PC-3 (cell line): ENCODE measurements at places on chromosomes 3 and 15.
A peak's percentile ranks its signal among the peaks of the same experiment; 100 is the strongest.

DNA sequence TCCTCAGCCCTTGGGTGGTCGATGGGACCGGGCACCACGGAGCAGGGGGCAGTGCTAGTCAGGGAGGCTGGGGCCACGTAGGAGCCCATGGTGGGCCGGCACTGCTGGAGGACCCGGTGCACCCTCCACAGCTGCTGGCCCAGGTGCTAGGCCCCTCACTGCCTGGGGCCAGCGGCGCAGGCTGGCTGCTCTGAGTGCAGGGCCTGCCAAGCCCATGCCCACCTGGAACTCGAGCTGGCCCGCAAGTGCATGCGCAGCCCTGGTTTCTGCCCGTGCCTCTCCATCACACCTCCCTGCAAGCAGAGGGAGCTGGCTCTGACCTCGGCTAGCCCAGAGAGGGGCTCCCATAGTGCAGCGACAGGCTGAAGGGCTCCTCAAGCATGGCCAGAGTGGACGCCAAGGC, 42.1 kb downstream of the KLHDC8B start:
- no peak for DNase-seq

GRCh38 chr3:88984256-88984655, 123.2 kb upstream of the EPHA3 start:
- DNase-seq, result no peak

DNA sequence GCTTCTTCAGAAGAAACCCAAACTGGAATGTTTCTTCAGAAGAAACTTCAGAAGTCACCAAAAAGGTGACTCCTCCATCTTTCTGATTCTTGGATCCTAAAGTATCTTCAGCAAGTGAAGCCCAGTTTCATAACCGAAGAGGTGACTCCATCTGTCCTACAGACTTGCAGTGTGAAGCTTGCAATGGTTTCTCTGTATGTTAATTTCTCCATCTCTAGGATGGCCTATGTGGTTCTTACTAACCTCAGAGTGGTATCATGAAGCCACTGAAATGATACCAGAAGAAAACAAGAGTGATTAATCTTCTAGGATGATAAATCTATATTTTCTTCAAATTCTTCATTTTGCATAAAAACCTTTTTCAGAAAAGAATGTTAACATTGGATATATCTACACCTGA, 495 bp upstream of the AQP9 start:
- DNase-seq, result no peak

DNA sequence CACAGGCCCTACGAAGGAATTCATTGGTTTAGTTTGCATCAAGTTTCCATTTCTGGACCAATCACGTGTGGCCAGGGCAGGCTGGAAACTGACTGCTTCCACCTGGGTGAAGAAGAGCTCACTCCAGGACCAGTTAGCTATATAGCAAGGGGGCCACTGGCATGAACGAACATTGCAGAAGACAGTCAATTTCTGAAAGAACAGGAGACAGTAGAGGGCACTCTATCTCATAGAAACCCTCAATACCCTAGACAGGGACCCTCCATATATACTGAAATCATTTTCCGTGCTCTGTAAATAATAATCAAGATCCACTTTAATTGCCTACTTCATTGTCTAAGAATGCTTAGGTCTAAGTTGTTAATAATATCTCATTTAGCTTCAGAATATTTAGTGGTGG, 215.6 kb downstream of the CADPS start:
- DNase-seq, result no peak

DNA sequence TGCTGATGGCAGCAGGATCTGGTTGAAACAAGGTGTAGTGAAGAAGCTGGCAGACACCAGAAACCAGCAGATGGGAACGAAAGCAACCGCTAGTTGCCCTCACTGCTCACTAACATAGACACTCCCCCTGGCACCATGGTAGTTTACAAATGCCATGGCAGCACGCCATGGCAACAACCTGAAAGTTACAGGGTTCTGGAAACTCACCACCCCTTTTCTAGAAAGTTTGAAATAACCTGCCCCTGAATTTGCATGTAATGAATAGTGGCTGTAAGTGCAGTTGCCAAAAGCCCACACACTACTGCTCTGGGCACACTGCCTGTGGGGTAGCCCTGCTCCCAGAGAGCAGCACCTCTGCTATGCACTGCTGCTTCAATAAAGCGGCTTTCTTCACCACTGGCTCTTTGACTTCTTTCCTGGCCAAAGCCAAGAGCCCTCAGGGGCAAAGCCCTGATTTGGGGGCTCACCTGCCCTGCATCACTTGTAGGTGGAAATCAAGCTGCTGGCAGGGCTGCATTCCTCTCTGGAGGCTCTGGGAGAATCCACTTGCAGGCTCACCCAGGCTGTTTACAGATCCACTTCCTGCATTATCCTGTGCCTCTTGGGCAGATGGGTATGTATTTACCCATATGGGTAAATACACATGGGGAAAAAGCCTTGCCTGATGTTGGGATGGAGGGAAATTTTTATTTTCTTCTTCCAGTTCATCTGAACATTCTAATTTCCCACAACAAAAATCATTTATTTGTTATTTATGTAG, 2.0 kb upstream of the GP9 start:
- peak; percentile 8 for DNase-seq

- DNase-seq, result peak; percentile 55
Measured at GRCh38 chr3:53194210-53195065, 33.4 kb downstream of the PRKCD start.

- DNase-seq, result no peak
Measured at GRCh38 chr15:85489773-85490493, 109.5 kb downstream of the AKAP13 start.

DNA sequence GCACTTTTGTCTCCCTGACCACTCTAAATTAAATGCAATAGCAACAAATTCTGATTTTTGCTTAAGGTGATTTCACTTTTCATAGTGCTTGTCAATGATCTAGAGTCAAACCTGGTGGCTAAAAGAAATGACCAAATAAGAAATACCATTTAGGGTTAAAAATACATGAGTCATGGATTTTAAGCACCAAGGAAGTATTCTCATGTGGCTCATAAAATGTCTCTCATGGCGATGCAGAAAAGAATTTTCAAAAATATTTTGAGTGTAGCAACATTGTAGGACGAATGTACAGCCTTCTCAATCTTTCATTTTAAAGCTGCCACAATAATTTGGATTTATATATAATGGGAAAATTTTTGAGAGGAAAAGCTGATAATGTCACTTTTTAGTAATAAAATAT, 193.6 kb downstream of the EPHA3 start:
- DNase-seq, result peak; percentile 28

- DNase-seq, result peak; percentile 90
Measured at GRCh38 chr15:82132742-82133141, 86.9 kb upstream of the MEX3B start.

DNA sequence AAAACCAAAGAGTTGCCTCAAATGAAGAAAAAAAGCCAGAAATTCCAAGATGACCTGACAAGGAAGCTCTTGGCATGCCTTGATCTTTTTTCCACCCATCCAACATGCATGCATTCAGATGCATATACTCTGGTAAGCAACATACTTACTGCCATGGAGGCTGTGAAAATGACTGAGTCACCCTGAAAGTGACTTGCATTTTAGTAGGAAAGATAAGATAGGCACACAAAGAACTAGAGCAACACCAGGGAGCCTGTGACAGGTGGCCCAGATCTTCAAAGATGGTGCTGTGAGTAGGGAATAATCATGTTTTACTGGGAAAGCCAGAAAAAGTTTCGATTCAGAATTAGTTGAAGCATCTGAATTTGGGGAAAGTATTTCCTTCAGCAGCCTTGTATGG, 185.1 kb upstream of the SLCO3A1 start:
- DNase-seq, result no peak

DNA sequence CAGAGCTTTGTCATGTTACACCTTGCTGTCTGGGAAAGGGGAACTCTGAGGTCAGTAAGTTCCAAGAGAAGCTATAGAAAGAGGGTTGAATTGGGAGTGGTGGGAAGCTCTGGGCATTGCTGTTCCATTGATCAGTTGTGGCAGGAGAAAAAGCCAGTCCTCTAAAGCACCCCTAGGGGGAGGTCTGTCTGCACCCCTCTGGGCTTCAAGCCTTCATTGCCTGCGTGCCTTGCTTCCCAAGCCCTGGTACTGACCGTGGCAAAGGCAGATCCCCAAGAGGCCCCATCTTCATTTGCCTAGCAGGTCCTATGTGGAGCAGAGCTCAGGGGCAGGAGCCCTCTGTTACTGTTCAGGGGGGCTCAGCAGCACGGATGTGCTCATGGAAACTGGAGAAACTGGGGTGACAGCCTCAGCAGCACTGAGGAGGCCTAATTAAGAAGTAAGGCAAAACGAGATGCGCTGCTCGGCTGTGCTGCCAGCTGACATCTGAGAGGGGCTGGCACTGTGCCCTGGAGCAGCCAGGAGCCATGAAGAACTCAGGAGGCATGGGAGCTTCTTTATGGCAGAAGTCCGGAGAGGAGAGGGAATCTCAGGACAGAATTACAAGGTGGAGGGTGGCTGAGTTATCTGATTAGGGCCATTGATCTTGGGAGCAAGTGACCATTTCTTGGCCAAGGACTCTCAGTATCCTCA, 270.9 kb downstream of the RPLP1 start:
- no peak for DNase-seq

DNA sequence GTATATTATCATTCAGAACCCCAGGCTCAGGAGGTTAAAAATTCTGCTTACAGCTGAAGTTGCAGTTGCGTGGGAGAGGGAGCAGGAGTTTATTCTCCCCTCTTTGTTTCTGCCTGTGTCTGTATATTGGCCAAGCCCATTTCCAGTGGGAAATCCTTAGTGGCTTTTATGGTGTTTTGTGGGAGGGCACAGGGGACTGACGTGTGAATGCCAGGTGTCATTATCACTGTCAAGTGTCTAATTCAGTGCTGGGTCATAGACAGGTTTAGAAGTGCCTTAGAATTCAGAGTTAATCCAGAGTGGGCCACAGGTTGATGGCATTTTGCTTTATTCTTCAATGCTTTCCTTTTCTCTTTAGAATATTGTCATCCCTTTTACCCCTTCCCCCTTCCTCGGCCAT, 33.4 kb downstream of the SLCO3A1 start:
- no peak for DNase-seq

DNA sequence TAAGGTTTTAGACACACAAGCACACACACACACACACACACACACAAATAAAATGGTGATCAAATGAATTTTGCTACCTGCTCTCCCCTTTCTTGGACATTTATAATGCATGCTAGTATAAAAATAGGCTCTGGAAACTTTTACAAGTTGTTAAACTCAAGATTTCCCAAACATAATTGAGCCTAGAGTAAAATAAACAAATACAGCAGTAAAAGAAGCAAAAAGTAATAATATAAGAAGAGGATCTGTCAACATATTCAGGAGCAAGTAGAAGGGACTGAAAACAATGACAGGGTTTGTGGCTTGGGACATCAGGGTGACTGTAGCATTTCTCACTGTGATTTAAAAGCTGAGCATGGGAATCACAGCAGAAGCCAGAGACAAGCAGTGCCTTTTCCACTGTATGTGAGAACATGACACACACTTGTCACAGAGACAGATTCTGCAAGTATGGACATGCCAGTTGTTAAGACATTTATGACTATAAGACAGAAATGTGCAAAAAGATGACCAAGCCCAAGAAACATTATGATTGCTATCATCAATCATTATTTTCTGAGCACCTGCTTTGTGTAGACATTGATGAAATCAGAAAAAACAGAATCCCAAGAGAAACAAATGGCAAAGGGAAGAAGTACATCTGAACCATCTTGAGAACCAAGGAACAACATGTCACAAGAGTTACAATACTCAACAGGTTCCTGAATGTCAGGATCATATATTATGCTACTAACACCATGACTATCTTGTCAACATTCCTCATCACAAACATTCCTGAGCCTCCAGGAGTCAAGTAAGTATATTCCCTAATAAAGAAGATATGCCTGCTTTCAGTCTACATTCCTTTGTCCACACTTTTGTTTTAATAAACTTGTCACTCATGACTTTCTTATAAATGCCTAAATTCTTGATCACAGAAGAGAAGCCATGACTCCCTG, 7.1 kb downstream of the THRB start:
- no peak for DNase-seq

GRCh38 chr15:61700803-61701202, 359.4 kb downstream of the VPS13C start:
- DNase-seq, result no peak
